Activated B cell treated with CpG ODN at 0.5 μM for 24 hours (primary cell): ENCODE measurements at places on chromosomes 13 and 19. TPM values are rescaled to one million over a fixed set of nuclear protein-coding genes. Genes with fewer than 3 reads are reported as not detected.

Gene EID2
- total RNA-seq: 11.4 and 11.5 TPM in 2 replicates

Gene PCP2
- total RNA-seq: 2.1 and 2.8 TPM in 2 replicates

Gene ZNF575
- 1.9 and 3.4 TPM in 2 replicates for total RNA-seq

DNA sequence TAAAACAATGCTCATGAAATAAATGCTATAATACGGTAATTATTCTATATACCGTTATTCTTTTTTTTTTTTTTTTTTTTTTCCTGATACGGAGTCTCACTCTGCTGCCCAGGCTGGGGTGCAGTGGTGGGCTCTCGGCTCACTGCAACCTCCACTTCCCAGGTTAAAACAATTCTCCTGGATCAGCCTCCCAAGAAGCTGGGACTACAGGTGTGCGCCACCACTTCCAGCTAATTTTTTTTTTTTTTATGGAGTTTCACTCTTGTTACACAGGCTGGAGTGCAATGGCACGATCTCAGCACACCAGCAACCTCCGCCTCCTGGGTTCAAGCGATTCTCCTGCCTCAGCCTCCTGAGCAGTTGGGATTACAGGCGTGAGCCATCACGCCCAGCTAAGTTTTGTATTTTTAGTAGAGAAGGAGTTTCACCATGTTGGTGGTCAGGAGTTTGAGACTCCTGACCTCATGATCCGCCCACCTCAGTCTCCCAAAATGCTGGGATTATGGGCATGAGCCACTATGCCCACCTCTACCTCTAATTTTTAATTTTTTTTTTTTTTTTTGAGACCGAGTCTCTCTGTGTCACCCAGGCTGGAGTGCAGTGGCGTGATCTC, 6.9 kb downstream of the PPP1R15A start:
- H3K36me3 ChIP-seq: peaks cover 46% of the 10 kb centered on the region
- peak overlapping the region; percentile 18 for H3K27ac ChIP-seq
- DNase-seq: no peak
- H3K4me3 ChIP-seq: no peak overlapping the region
- no peaks in the 10 kb centered on the region for H3K27me3 ChIP-seq
- peaks cover 42% of the 10 kb centered on the region for H3K4me1 ChIP-seq

GRCh38 chr19:38247126-38247525, 9.0 kb downstream of the PPP1R14A start:
- no peak overlapping the region for H3K4me3 ChIP-seq
- no peaks in the 10 kb centered on the region for H3K36me3 ChIP-seq
- no peak for DNase-seq
- no peaks in the 10 kb centered on the region for H3K27me3 ChIP-seq
- H3K4me1 ChIP-seq: peaks cover 40% of the 10 kb centered on the region
- no peak overlapping the region for H3K27ac ChIP-seq

- H3K4me3 ChIP-seq: no peak overlapping the region
- DNase-seq: no peak
- peaks cover 3% of the 10 kb centered on the region for H3K36me3 ChIP-seq
- H3K27me3 ChIP-seq: no peaks in the 10 kb centered on the region
Observed at GRCh38 chr13:20984879-20985278, 76.5 kb downstream of the LATS2 start.

DNA sequence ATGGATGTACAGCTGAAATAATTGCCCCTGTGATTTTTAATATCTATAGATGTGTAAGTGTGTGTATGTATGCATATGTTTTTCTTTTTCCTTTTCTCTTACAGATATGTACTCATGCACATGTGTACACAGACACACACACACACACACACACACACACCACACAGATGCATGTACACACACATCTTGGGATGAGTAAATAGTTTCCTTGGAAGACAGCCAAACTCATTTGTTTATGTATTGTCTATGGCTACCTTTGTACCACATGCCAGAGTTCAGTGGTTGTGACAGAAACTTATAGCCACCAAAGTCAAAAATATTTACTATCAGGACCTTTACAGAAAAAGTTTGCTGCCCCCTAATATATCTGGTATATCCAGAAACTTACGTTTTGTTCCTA, 192.6 kb downstream of the MAB21L1 start:
- no peaks in the 10 kb centered on the region for H3K27me3 ChIP-seq
- H3K36me3 ChIP-seq: no peaks in the 10 kb centered on the region
- no peaks in the 10 kb centered on the region for H3K4me1 ChIP-seq
- H3K27ac ChIP-seq: no peak overlapping the region
- no peak for DNase-seq

DNA sequence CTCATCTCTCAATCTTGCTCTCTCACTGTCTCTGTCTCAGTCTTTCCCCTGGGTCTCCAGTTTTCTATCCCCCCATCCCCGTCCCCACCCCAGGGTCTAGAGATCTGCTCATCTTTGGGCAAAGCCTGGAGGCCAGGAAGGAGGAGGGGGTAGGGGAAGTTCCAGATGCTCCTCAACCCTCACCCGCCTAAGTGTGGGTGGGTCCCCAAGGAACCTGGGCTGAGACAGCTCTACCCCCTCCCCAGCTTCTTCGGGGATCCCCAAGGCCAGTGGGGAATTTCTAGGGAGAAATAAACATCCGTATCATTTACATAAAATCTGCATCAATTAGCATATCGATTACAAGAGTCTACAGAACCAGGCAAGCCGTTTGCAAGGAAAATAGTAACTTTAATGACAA, 31.8 kb upstream of the SEMA6B start:
- no peaks in the 10 kb centered on the region for H3K4me1 ChIP-seq
- no peak overlapping the region for H3K4me3 ChIP-seq
- H3K27me3 ChIP-seq: peaks cover 29% of the 10 kb centered on the region
- no peak for DNase-seq
